ENCODE measurements at places on chromosomes 4 and X.

- no peak overlapping the region for H3K27ac ChIP-seq
- H3K4me3 ChIP-seq: no peak overlapping the region
- no peaks in the 10 kb centered on the region for H3K27me3 ChIP-seq
- DNase-seq: no peak
- H3K4me1 ChIP-seq: peaks cover under 1% of the 10 kb centered on the region
Measured at GRCh38 chr4:26407476-26407875, 82.8 kb downstream of the CCKAR start.

GRCh38 chr4:8198906-8199593, at the start of gene SH3TC1:
TSS of gene SH3TC1 (plus strand) at chr4:8199290. CDS start at chr4:8205195, 5,905 bp downstream.
- H3K27me3 ChIP-seq: no peaks in the 10 kb centered on the region
- DNase-seq: peak; percentile 93
- H3K4me3 ChIP-seq: peak within 1 kb of the TSS; percentile 7
- H3K27ac ChIP-seq: peak within 1 kb of the TSS; percentile 72
- H3K36me3 ChIP-seq: no peaks in the 10 kb centered on the region
- H3K4me1 ChIP-seq: peaks cover 33% of the 10 kb centered on the region

DNA sequence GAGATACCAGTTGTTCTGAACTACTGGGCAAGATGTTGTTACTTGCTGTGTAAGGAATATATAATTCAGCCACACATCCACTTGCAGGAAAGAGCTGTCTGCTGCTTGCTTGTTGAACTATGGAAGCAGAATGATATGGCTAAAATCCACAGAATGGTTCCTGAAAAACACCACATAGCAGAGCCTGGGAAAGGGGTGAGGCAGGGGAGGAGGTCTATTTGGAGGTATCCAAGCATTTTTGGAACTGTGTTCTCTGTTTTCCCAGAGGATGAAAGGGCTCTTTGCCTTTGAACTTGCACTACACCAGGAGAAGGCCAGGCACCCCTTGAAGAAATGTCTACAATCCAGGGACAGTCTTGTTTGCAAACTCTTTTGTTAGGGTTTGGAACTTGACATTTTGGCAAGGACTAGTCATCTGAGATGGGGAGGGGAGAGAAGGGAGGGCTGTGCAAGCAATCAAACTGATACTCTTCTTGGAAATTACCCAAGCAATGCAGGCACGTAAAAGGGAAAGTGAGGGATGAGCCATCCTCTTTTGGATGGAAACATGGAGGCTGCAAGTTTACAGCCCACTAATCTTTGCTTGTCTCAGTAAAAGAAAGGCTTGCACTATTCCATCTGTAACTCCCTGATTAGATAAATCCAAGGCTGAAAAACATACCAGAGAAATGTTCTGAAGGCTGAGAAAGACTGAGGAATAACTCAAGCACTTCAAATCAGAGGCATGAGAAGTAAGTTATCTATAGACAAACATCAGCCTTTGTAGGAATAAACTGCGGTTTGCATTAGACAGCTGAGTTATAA, 141.0 kb downstream of the TSPAN5 start:
- no peak overlapping the region for H3K4me3 ChIP-seq
- no peak for DNase-seq
- H3K27me3 ChIP-seq: no peaks in the 10 kb centered on the region
- H3K36me3 ChIP-seq: no peaks in the 10 kb centered on the region
- H3K27ac ChIP-seq: no peak overlapping the region

GRCh38 chr4:122622400-122622799, 1.5 kb upstream of the IL21 start:
- no peaks in the 10 kb centered on the region for H3K36me3 ChIP-seq
- DNase-seq: no peak
- H3K27ac ChIP-seq: no peak overlapping the region
- no peak overlapping the region for H3K4me3 ChIP-seq
- no peaks in the 10 kb centered on the region for H3K4me1 ChIP-seq

DNA sequence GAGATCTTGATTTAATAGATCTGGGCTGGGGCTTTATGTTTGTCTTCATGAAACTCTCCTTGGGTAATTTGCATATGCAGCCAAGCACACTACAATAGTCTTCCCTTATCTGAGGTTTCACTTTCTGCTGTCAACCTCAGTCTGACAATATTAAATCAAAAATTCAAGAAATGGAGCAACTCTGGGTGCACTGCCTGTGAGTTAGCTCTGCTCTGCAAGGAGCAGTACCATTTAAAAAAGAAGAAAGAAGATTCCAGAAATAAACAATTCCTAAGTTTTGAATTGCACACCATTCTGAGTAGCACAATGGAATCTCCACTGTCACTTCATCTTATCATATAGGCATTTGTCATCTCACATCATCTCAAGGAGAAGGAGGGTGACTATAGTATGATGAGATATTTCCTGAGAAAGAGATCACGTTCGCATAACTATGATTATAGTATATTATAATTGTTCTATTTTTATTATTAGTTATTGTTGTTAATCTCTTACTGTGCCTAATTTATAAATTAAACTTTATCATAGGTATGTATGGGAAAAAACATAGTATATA, 9.4 kb downstream of the FNIP2 start:
- H3K4me1 ChIP-seq: peaks cover 26% of the 10 kb centered on the region
- no peak overlapping the region for H3K27ac ChIP-seq
- no peak overlapping the region for H3K4me3 ChIP-seq
- no peaks in the 10 kb centered on the region for H3K27me3 ChIP-seq

DNA sequence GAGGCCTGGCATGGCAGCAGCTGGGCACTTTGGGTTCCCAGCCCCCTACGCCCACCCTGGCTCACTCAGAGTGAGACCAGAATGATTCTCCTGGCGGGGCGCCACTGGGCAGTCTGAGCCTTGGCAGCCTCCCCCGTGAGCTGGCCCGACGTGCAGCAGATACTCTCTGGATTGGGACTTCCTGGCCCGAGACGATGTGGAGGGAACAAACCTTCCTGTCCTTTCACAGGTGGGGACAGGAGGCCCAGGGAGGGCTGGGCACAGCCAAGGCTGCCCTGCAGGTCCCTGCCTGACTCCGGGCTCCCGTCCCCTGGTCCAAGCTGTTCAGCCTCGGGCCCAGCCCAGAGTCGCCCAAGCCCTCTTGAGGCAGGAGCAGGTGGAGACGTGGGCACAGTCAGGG, 17.9 kb upstream of the ADD1 start:
- no peak overlapping the region for H3K4me3 ChIP-seq
- no peak overlapping the region for H3K27ac ChIP-seq
- no peaks in the 10 kb centered on the region for H3K36me3 ChIP-seq
- no peaks in the 10 kb centered on the region for H3K27me3 ChIP-seq
- no peak for DNase-seq
- H3K4me1 ChIP-seq: no peaks in the 10 kb centered on the region

GRCh38 chrX:131271274-131271673, 17.8 kb downstream of the IGSF1 start:
- no peak overlapping the region for H3K4me3 ChIP-seq
- no peak for DNase-seq
- no peaks in the 10 kb centered on the region for H3K36me3 ChIP-seq
- H3K27ac ChIP-seq: no peak overlapping the region
- peaks cover 9% of the 10 kb centered on the region for H3K27me3 ChIP-seq
- H3K4me1 ChIP-seq: no peaks in the 10 kb centered on the region

DNA sequence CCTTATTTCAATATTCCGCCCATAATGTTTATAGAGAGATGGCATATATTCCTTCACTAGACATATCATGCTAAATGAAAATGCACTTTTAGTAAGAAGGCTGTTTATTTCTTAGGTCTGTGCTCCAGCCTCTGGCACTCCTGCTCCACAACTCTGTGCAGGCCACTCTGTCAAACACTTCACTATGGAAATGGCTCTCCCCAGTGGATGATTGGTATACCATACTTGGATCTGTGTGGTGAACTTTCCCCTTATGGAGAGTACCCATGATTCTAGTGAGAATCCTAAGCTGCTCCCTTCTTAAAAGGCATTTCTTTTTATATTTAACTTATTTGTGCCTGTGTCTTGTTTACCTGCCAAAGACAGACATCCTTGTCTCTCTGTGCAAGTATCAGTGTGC, 480.1 kb upstream of the GALNT7 start:
- DNase-seq: no peak
- no peak overlapping the region for H3K4me3 ChIP-seq
- no peaks in the 10 kb centered on the region for H3K36me3 ChIP-seq
- H3K27me3 ChIP-seq: no peaks in the 10 kb centered on the region
- no peaks in the 10 kb centered on the region for H3K4me1 ChIP-seq

- no peaks in the 10 kb centered on the region for H3K36me3 ChIP-seq
- no peak overlapping the region for H3K4me3 ChIP-seq
- no peaks in the 10 kb centered on the region for H3K27me3 ChIP-seq
- H3K27ac ChIP-seq: no peak overlapping the region
- H3K4me1 ChIP-seq: no peaks in the 10 kb centered on the region
Measured at GRCh38 chr4:84171871-84172270, 327.2 kb downstream of the NKX6-1 start.

- no peaks in the 10 kb centered on the region for H3K27me3 ChIP-seq
- no peaks in the 10 kb centered on the region for H3K36me3 ChIP-seq
- no peak overlapping the region for H3K27ac ChIP-seq
- DNase-seq: no peak
- no peak overlapping the region for H3K4me3 ChIP-seq
Measured at GRCh38 chr4:128141866-128142265, 80.8 kb downstream of the LARP1B start.

- H3K27ac ChIP-seq: no peak overlapping the region
- H3K4me1 ChIP-seq: peaks cover 14% of the 10 kb centered on the region
- H3K36me3 ChIP-seq: no peaks in the 10 kb centered on the region
Measured at GRCh38 chr4:52838729-52839586, 23.2 kb upstream of the RASL11B start.

DNA sequence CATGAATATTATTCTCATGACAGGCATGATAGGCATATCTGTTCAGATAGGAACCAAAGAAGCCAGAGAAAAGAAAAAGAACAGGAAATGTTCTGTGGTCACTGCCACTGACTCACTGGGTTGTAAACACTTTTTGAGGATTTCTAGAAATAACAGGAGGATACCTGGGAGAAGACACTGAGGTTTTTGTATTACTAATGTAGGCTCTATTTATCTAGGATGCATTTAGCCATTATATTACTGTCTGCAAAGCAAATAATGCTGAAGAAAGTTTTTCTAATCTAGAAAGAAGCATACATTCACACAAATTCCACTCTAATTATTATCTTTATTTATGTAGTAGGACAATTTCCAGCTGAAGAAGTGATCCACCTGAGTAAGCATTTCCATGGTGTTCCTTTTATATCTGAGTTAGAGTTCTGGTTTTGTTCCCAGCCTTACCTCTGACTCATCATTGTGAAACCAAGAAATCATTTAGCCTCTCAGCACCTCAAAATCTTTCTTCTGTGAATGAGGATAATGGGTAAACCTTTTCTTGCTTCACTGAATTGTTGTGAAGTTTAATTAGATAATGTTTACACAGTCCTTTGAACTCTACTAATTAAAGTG, 40.2 kb upstream of the EPGN start:
- peaks cover 8% of the 10 kb centered on the region for H3K4me1 ChIP-seq
- H3K27ac ChIP-seq: no peak overlapping the region
- no peaks in the 10 kb centered on the region for H3K27me3 ChIP-seq
- no peak for DNase-seq

DNA sequence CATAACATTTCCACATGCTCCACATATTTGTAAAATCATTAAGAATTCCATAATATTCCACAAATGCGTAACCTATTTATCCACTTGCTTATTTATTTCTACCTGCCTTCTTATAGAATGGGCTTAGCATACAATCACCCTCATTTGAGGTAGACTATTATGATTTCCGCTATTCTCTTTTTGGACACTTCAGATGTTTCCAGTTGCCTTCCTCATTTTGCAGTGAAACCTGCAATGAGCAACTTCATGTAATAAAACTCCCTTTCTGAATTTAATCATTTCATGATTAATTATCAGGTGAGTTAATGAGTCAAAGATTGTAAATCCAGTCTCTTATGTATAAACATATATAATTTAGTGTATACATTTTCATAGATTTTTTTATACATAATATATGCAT, 58.0 kb downstream of the PPP3CA start:
- no peak overlapping the region for H3K27ac ChIP-seq
- H3K4me3 ChIP-seq: no peak overlapping the region
- no peaks in the 10 kb centered on the region for H3K36me3 ChIP-seq
- no peak for DNase-seq
- H3K4me1 ChIP-seq: peaks cover 20% of the 10 kb centered on the region
- H3K27me3 ChIP-seq: no peaks in the 10 kb centered on the region

GRCh38 chrX:13721371-13721770, 13.0 kb downstream of the TRAPPC2 start:
- no peaks in the 10 kb centered on the region for H3K27me3 ChIP-seq
- peak overlapping the region; percentile 41 for H3K27ac ChIP-seq
- peaks cover 16% of the 10 kb centered on the region for H3K36me3 ChIP-seq
- H3K4me3 ChIP-seq: no peak overlapping the region

GRCh38 chr4:176011529-176011928, 54.1 kb upstream of the WDR17 start:
- no peaks in the 10 kb centered on the region for H3K27me3 ChIP-seq
- no peak overlapping the region for H3K4me3 ChIP-seq
- no peaks in the 10 kb centered on the region for H3K36me3 ChIP-seq
- no peak for DNase-seq
- H3K4me1 ChIP-seq: no peaks in the 10 kb centered on the region
- no peak overlapping the region for H3K27ac ChIP-seq

DNA sequence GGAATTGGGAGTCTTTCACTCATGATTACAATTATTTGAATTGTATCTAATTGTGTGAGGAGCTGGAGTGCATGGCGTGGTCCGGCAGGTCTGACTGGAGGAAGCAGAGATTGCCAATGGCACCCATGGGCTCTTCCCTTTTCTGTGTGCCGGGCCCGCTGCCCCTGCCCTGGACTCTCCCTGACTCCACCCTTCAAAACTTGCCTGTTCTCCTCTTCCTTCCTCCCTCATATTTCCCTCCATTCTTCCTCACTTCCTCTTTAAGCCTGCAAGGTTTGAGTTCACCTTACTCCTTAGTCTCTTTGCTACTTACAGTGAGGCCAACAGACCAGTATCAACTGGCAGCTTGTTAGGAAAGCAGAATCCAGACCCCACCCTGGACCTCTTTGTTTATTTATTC, 6.5 kb upstream of the STBD1 start:
- no peak overlapping the region for H3K27ac ChIP-seq
- no peaks in the 10 kb centered on the region for H3K27me3 ChIP-seq
- H3K4me3 ChIP-seq: no peak overlapping the region
- no peak for DNase-seq
- H3K36me3 ChIP-seq: no peaks in the 10 kb centered on the region
- peaks cover 25% of the 10 kb centered on the region for H3K4me1 ChIP-seq

DNA sequence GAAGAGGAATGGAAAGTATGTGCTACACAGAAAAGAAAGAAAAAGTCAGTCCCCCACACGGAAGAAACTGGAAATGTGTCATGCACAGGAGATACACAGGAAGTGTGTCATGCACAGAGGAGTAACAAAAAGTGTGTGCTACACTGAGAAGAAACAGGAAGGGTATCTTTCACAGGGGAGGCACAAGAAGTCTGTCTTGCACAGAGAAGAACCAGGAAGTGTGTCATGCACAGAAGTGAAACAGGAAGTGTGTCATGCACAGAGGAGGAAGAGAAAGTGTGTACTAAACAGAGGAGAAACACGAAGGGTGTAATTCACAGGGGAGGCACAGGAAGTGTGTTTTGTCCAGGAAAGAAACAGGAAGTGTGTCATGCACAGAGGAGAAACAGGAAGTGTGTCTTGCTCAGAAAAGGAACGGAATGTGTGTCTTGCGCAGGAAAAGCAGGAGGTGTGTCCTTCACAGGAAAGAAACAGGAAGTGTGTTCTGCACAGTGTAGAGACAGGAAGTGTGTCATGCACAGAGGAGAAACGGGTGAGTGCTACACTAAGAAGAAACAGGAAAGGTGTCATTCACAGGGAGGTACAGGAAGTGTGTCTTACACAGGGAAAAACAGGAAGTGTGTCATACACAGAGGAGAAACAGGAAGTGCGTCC, 527.2 kb upstream of the PRKX start:
- no peak overlapping the region for H3K4me3 ChIP-seq
- H3K4me1 ChIP-seq: no peaks in the 10 kb centered on the region
- no peaks in the 10 kb centered on the region for H3K27me3 ChIP-seq
- H3K36me3 ChIP-seq: no peaks in the 10 kb centered on the region
